CD4-positive, alpha-beta T cell treated with Interleukin-21 for 1 hour (primary cell): ENCODE measurements at places on chromosomes 3 and 15.

DNA sequence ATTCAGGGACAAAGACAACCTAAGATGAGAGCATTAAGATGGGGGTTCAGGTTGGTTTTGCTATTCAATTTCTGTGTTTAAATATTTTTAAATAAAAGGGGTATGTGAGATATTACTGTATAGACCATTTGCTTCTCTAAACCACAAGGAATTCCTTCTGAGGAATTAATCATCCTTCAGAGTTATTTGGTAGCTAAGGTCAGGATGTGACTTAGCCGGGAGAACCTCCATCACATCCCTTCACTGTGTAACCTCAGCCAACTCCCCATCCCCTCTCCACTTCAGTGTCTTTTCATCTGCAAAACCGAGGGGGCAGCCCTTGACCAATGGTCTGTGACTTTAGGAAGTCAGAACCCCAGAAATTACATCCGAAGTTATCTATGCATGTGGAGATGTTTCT lies 48.7 kb upstream of the SKOR1 start:
- no peak for DNase-seq

GRCh38 chr15:47796830-47797229 lies 79.5 kb downstream of the SEMA6D start:
- DNase-seq, result no peak

GRCh38 chr3:122430371-122430770 lies 14.5 kb upstream of the WDR5B start:
- DNase-seq, result no peak

DNA sequence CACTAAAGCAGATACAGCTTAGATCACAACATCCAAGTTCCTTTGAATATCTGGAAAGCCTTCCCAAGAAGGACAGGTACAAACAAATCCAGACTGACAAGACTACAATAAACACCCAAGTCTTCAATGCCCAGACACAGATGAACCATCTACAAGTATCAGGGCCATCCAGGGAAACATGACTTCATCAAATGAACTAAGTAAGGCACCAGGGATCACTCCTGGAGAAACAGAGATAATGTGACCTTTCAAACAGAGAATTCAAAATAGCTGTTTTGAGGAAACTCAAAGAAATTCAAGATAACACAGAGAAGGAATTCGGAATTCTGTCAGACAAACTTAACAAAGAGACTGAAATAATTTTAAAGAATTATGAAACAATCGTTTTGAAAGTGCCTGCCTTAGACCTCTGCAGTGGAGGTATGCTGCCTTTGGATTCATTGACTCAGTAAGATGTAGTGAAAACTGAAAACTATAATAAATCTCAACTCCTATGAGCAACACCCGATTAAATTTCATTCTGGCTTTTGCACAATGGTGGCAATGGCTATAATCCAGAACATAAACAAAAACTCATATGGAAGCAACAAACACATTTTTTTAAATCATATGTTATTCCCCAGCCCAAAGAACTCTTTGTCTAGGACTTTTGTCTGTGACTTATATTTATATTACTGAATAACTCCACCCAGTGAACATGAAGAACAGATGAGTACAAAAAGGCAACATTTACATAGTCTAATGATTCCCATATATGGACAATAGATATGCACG lies 12.6 kb upstream of the COL8A1 start:
- no peak for DNase-seq

DNA sequence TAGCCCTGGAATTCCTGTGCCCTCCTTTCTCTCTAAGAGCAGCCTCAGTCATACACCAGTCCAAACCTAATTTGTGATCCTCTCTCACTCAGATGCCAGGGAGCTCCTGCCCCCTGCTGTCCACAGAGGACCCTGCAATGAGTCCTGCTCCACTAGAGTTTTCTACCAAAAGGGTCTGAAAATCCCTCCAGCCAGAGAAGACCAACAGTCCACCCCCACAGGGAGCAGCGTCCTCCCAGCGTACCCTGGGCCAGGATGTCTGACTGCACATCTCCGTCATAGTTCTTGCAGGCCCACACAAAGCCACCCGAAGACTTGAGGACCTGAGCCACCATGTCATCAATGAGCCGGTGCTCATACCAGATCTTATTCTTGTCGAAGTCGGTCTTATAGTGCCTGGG lies 15.4 kb downstream of the IDH2 start:
- DNase-seq, result peak; percentile 63

DNA sequence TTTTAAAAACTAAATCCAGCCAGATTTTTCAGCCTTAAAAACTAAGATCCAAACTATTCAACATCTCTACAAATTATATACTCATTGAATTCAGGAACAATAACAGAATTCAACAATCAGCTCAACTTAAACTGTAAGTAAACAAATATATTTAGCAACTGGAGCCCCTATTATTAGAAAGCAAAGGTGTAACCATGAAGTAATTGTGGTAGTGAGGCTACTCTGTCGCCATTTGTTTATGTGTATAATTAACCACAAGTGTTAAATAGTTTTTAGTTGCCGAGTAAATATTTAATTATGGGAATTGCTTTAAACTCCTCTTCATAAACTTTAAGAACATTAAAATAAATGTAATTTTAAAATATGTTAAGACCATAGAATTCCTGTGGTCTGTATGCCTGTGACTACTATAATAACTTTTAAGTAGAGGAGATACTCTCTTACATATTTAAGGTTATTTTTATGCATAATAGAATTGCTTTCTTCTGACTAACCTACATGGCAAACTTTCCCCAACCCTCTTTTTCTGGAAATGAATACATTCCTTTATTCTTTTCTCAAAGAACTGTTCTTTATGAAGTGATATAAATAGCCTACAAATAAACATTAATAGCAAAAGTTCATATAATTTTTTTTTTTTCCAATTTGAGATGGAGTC lies 51.2 kb downstream of the MFN1 start:
- DNase-seq, result no peak

DNA sequence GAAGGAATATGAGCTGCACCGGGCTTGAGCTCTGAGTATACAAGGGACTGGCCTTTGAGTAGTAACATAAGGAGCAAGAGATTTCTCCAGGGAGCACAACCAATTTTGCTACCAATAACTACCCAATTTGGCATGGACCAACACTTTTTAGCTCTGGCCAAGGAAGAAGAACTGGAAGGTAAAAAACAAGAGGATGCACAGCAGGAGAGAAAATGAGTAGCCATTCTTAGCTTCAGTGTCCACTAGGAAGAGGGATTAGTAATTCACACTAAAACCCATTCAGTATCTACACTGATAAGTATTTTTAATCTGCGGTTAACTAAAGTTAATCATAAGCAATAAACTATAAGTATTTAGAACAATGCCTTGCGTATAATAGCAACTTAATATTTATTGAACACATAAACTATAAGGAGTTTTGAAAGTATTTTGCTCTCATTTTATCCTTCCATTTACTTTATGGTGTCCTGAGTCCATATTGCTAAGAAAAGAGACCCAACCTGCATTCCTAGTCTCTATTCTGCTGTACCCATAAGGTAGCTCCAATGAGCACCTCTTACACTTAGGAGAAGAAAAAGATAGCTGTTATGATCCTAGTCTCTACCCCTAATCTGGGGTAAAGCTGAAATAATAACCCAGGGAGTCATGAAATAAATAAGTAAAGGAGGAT lies 268.9 kb downstream of the IGSF11 start:
- DNase-seq, result no peak

DNA sequence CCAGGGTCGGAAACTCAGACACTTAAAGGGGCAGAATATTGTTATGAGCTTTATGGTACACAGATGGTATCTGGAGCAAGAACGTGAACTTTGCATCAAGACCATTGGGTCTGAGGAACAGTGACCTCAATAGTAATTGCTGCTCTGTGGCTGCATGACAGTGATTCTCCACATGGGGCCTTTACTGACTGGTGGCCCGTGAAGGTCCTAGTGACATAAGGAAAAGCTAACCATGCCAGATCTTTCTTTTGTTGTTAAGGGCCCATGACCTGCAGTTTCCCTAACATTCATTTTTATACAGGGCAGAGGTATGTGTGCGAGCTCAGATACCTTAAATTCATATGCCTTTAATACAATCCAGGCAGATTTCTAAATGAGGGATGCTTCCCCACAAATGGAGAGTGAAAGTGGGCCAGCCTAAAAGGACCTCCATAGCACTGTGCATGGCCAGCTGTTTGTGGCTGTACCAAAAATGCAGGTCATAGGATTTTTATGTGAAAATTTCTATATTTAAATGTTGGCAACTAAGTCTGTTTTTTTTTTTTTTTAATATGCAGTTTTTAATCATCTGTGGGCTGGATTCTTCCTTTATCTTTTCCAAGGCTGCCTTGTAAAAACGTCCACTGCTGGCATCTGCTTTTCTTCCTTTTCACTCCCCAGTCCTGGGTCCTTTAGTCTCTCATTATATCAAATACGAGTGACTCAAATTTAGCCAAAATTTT lies 188.0 kb upstream of the IL12A start:
- no peak for DNase-seq

GRCh38 chr3:37542772-37543449 lies 318.8 kb upstream of the CTDSPL start:
- no peak for DNase-seq

GRCh38 chr3:101259485-101260341 lies 60.7 kb downstream of the IMPG2 start:
- no peak for DNase-seq

DNA sequence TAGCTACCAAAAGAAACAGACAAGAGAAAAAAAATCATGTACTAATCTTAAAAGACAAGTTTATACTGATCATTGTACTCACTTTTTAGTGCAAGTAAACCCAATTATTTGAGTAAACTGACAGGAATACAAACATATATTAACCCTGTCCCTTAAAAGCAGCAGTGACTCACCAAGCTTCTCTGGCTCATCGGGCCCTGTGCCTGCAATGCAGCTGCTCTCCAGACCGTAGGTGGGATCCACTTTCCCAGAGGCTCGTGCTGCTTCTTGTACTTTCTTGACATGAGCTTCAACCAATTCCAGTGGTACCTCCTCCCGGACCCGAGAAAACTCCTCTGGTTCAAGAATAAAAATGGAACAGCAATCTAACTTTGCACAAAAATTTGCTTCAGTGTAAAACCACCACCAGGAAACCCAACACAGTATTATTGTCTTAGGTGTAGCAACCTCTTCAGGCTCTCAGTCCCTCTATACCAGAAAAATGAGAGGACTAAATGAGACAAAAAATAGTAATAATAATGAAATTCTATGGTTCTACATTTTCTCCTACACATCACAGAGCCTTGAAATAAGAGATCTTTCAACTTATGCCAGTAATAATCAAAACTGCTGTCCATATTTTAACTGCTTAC lies 82.6 kb upstream of the CSPG5 start:
- DNase-seq, result no peak

DNA sequence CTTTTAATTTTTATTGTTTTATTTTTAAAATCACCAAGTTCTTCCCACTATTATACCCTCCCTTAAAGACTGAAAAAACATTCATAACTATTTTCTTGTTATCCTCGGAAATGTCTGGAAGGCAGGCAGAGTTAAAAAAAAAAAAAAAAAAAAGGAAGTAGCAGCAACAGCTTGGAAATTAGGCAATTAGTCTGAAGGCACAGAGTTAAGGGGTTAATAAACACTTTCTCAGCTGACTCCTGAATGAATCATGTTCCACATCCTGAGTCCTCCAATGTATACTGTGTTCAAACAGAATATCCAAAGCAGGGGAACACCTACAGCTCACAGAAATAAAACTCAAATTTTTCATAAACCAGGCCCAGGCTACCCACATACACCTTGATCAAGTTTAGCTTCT lies 5.8 kb downstream of the HEXA start:
- DNase-seq, result no peak

DNA sequence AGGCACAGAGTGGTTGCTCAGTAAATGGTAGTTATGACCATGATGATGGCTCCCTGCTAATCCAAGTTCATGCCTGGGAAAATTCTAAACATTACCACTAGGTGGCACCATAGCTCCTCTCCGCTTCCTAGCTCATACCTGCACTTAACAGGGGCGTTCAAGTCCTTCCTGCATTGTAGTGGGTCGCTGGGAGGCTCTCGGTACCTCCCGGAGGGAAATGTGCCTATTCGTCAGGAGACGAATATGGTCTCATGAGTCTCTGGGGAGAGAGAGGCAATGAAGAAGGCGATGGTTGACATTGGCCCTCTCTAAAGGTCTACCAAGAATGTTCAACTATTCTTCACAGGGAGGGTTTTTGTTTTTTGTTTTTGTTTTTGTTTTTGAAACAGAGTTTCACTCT lies 10.9 kb downstream of the MESP1 start:
- peak; percentile 74 for DNase-seq

DNA sequence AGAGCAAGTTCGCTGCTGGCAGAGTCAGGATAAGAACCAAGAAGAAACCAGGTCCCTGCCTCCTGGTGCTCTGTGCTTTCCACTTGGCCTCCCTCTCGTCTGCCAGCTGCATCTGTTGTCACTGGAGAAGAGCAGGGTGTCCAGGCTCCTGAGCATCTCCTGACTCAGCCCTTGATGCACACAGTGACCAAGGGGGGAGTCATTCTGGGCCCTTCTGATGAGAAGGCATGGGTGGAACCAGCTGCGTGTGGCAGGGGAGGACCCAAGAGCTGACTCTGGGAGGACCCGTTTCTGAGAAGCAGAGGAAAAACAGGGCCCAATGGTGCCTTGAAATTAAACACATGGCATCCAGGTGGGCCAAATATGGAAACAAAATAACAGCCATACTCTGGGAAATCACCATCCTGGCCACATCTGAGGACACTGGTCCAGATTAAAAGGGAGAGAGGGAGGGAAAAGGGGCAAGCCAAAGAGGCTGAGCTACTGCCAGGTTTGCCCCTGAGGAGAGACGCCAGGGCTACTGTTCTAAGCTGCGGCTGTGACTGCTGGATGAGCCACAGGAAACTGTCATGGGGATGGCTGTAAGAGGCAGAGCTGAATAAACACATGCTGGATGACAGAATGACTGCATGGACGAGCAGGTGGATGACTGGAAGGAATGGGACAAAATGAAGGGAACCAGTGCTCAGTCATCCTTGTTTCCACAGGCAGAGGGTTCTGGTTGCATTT lies 58.1 kb upstream of the CA12 start:
- DNase-seq, result no peak

DNA sequence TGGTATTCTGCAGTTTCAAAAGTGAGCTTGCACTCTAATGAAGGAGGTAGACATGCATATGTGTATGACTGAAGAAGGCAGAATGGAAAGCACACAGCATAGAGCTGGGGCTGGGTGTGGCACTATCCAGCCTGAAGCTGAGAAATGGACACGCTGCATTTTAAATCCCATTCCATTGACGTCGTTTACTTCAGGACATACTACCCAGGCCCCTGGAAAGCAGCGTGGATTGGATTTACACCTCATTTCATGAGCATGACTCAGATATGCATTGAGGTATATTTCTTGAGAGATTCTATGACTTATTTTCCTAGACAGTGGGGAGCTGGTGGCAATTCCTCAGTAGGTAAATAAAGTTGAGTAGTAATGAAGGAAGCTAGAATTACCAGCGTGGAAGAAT lies 101.4 kb downstream of the ABI3BP start:
- DNase-seq, result no peak

DNA sequence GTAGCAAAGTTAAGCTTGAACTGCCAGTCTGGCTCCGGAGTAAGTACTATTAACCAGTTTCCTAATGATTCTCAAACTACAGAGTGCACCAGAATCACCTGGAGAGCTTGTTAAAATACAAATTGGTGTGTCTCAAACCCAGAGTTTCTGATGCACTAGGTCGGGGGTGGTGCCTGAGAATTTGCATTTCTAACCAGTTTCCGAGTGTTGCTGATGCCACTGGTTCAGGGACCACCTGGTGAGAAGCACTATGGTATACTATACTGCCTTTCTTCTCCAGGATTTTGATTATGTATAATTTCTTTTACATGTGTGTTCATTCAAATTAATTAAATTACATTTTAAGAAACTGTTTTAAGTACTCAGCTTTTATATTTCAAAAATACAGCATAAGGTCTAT lies 48.8 kb upstream of the PLSCR5 start:
- DNase-seq, result no peak
